GM19239 (cell line): ENCODE measurements at places on chromosomes 3 and 15.

- no peak for DNase-seq
Observed at GRCh38 chr15:40058476-40059140, 19.6 kb upstream of the SRP14 start.

DNA sequence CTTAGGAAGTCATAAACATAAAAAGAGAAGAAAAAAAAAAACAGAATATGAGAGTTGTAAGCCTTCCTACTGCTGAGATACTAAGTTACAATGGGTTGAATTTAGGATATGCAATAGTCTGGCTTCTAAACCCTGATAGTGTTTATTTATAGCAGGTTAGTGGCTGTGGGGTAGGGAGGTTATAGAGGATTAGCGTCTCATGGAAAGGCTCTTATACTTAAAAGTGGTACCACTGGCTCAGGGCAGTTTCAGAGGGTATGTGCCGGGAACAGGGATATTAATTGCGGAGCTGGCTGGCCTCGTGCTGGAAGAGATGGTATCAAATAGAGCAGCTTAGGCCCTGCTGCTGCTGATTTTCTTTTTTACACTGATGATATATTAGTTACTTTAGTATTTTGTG lies 60.8 kb downstream of the PFN2 start:
- no peak for DNase-seq

- DNase-seq: no peak
Observed at GRCh38 chr3:14404186-14404585, 1.8 kb downstream of the SLC6A6 start.

- no peak for DNase-seq
Observed at GRCh38 chr3:187912007-187912406, 166.7 kb upstream of the BCL6 start.

DNA sequence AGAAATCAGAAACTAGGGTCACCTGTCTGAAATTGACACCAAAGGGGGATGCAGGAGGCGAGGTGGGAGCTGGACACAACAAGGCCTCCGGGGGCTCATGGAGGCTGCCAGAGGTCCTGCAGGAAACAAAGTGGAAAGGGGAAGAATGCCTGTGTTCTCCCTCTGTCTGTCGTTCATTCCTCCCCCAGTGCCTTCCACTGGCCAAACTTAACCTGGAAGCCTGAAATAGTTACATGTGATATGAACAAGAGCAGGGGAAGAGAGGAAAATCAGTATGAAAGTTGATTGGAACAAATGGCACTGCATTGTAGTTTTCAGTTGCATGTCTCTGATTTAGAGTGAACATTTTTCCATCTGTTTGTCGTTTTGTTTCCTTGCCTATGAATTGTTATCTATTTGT lies 502.0 kb upstream of the CFAP20DC start:
- no peak for DNase-seq

GRCh38 chr3:181797431-181797830 lies 85.7 kb downstream of the SOX2 start:
- DNase-seq: no peak

DNA sequence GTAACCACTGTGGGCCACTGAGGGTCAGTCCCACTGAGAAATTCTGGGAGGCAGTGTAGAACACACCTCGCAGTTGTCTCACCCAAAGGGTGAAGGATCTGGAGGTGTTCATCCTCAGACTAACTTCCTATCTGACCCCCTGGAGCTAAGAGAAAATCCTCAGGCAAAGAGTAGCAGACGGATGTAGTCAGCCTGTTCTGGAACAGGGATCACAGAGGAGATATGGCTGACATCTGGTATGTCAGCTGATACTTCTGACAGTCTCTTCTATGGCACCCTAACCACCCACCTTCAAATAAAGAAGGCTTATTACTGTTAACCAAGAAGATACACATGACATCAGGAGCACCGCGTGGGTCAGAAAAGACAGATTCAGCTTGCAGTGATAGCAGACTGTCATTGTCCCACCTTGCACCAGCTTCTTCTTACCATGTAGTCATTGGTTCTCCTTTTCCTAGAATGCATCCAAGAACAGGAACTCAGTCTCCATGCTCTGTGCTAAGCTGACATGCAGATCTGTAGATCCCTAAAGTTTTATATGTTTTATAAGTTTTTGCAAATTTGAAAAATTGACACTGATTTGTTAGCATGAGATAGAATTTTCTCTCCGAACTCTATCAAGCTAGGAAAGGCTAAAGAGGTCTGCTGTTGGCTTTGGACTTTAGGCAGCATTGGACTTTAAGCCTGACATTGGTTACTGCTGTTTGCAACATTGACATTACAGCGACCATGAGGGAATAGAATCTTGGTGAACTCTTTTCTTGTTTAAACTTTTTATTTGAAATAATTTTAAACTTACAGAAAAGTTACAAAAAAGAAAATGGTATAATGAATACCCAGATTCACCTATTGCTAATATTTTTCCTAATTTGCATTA lies 60.4 kb downstream of the KBTBD12 start:
- no peak for DNase-seq

DNA sequence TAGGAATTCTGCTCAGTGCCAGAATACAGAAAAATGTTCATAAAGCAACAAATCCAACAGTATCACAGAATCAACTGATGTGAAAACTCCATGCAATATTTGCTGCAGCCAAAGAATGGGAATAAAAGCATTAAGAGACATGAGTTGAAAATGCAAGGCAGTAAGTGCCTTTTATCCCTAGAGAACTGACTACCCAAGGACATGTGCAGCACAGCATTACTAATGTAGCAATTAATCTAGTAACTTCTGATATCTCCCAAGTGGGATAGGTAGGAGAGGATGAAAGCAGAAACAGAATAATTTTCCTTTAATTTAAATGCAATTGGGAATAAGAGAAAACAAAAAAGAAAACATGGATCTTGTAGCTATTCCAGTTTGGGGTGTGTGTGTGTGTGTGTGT lies 497.5 kb upstream of the CBLB start:
- no peak for DNase-seq

DNA sequence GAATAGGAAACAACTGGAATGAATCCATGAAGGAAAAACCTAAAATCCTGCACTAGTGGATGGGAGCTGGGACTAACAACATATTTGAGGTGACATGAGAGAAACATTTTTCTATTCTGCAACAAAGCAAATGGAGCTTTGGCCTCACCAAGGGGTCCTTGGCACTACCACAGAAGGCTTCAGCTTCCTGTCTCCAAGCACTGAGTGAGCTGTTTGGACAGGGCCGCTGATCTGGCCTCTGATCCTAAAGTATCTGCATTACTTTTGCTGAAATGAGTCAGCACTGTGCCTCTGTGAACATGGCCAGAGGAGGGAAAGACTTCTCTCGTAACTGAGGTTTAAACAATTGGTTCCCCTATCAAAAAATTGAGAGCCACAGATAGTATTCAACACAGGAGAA lies 9.0 kb downstream of the ARPP21 start:
- DNase-seq: no peak

GRCh38 chr3:86985181-86985826 lies 5.6 kb downstream of the VGLL3 start:
- no peak for DNase-seq

GRCh38 chr3:106034313-106034712 lies 165.5 kb upstream of the CBLB start:
- no peak for DNase-seq

GRCh38 chr3:29764041-29764440 lies 483.2 kb downstream of the RBMS3 start:
- no peak for DNase-seq

- DNase-seq: no peak
Observed at GRCh38 chr15:74408815-74409214, 24.9 kb downstream of the SEMA7A start.

DNA sequence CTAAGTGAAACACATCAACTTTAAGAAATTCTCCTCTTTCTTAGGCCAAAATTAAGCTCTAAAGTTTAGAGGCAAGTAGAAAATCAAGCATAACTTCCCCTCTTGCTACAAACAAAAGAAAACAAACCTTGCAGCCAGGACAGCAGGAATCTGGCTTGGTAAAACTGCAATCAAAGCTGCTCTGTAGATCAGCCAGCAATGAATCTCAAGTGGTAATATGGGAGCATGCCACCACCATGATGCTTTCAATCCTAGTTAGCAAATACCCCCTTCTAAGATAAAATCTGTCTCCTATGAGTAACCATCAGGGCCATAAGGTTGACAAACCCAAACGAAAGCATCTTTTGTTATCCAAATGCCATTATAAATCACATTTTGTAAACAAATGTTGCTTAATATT lies 208.3 kb upstream of the PLSCR5 start:
- no peak for DNase-seq

- no peak for DNase-seq
Observed at GRCh38 chr3:23438657-23439056, 235.5 kb downstream of the UBE2E2 start.
